ENCODE measurements at places on chromosomes 4 and X.

GRCh38 chr4:98771959-98772632 lies 113.7 kb upstream of the TSPAN5 start:
- no peak for DNase-seq

DNA sequence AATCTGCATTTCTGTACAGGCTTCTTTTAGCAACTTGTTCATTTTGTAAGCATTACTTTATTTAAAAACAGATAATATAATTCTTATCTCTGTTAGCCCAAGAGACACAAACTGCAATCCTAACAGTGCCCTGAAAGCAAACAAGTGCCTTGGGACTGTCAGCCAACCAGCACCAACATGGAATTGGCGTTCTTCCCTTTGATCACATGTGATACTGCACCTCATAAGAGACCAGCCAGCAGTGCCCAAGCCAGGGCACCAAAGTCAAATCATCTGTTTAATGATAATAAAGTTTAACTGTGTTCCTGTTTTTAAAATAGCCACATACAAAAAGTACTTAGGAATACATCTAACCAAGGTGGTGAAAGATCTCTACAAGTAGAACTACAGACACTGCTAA lies 223.2 kb downstream of the PRDM5 start:
- DNase-seq = no peak

GRCh38 chrX:115232933-115233496 lies 881 bp downstream of the LRCH2 start:
- DNase-seq = no peak

GRCh38 chrX:2581296-2581695 lies 80.5 kb upstream of the DHRSX start:
- no peak for DNase-seq

- DNase-seq = no peak
Observed at GRCh38 chrX:22383988-22384387, 111.3 kb downstream of the CBLL2 start.

- DNase-seq = no peak
Observed at GRCh38 chrX:44384688-44385338, 41.3 kb upstream of the EFHC2 start.

DNA sequence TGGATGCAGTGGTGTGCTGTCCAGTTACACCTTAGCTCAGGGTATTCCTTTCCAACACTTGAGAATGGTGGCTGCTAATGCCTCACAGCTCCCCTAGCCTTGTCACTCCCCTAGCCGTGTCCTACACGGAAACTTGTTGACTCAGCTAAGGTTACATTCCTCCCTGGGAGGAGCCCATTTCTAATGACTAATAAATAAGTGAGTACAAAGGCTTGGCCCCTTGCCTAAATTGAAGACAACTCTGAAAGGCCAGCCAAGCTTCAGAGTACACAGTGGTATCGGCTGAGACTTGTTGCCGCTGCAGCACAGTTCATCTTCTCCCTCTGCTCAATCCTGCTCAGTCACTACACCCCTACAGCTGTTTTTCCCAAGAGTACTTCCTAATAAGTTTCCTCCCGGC lies 21.2 kb upstream of the SLC25A31 start:
- DNase-seq = no peak

GRCh38 chr4:127463883-127464282 lies 168.9 kb upstream of the INTU start:
- DNase-seq = no peak

GRCh38 chr4:123114915-123115756 lies 192.7 kb upstream of the NUDT6 start:
- DNase-seq = no peak

DNA sequence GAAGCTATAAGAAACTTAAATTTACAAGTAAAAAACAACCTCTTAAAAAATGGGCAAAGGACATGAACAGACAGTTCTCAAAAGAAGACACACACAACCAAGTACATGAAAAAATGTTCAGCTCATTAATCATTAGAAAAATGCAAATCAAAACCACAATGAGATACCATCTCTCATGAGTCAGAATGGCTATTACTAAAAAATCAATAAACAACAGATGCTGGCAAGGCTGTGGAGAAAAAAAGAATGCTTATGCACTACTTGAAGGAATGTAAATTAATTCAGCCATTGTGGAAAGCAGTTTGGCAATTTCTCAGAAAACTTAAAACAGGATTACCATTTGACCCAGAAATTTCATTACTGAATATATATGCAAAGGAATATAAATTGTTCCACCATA lies 666.3 kb upstream of the GRIA3 start:
- DNase-seq = no peak

GRCh38 chrX:42096265-42096920 lies 173.0 kb upstream of the CASK start:
- no peak for DNase-seq

DNA sequence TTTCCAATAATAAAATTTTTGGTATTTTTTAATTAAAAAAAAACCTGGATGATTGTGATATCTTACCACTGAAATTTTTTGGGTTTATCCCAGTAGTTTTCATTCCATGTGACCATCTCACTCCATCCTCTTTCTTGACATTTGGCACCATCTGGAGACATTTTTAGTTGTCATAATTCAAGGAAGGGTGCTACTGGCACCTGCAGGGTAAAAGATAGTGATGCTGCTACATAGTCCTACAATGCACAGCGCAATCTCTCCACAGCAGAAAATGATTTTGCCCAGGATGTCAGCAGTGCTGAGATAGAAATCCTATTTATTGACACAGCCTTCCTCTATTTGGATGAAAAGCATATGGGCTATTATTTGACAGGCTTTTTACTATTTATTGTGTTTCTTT lies 79.3 kb downstream of the RBPJ start:
- DNase-seq = no peak

DNA sequence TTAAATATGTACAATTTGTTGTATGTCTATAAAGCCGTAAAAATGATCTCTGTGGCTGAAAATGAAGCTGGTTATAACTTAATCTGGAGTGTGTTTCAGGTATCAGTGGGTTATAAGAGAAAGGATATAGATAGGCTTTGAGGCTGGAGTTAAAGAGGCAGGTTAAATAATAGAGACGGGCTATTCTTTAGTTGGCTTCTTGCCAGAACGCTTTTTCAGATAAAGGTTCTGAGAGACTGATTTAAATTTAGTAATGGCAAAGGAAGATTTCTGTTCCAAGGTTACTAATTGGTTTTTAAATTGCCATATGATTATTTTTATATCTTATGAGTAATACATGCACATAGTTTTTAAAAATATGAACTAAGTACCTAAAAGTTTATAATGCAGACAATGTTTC lies 117.4 kb downstream of the AWAT2 start:
- no peak for DNase-seq

DNA sequence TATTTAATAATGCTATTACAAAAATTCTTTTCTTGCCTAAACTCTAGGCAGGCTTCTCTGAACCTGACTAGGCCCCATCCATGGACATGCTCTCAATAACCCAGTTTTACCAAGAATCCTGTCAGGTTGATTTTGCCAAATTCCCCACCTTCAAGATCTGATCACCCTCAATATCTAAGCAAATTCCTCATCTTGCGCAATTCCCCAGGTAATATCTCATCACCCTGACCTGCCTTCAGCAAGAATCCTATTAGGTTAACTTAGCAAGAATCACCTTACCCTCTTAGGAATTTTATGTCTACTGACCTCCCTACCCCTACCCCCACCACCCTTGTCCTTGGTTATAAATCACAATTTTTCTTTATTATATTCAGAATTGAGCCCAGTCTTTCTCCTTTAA lies 579.1 kb downstream of the C4orf33 start:
- no peak for DNase-seq

- DNase-seq = peak; percentile 82
Observed at GRCh38 chrX:47556045-47556623, 4.9 kb upstream of the ARAF start.

- DNase-seq = no peak
Observed at GRCh38 chr4:133596459-133596858, 447.4 kb downstream of the PCDH10 start.

DNA sequence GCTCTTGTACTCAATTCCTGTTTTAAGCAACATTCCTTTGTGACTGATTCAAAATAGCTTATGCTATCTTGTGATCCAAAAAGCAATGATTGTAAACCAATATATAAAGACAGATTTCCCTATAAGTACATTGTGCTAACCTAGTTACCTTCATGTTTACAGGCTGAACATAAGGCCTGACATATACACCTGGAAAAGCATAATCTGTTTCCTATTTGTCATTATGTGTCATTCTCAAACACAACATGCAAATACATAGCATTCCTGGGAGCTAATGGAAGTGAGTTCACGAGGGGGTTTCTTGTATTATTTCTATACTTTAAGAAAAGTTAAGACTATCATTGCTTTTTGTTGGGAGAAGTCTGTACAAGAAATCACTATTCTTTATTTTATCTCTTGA lies 638.1 kb upstream of the AGA start:
- no peak for DNase-seq

DNA sequence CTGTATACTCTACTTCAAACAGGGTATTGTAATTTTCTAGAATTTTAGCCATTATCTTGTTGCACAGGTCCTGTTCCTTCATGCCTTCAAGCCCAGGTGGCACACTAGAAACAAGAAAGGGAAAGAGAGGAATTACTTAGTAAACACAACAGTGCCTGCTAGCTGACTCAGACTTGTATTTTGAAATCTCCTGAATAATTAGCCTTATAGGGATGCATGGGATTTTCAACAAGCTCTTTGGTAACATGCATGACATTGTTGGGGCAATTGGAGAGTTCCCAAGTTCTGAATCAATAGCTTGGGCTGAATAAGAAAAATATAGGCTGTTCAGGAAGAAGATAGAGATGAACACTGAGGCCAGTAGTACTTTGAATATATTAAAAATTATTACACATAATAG lies 118.8 kb downstream of the FAM13A start:
- no peak for DNase-seq

DNA sequence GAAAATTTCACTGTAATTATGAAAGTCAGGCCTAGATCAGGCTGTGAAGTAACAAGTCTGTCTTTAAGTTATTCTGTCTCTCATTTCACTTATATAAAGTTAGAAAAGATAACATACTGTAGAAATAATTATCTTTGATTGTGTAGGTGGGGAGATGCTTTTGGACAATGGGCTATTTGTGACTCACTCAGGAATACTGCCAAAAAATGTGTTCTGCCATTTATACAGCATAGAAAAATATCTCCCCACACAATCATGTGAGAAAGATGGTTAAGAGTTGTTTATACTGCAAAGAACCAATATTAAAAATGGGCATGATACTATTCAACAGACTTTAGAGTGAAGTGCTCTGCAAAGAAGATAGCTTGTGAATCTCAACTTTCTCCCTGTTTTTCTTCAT lies 95.0 kb upstream of the GABRA2 start:
- DNase-seq = no peak

DNA sequence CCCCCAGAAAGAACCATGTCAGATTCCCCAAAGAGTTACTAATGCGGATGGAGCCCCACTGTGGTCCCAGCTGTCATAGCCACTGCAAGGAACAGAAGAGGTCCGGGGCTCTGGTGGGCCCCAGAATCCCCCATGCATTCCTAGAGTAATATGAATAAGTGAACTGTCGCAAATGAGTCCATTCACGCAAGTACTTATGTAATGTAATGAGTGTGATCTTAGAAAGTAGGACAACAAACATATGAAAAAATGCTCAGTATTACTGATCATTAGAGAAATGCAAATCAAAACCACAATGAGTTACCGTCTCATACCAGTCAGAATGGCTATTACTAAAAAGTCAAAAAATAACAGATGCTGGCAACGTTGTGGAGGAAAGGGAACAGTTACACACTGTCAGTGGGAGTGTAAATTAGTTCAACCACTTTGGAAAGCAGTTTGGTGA lies 141.5 kb upstream of the RBPJ start:
- DNase-seq = no peak

- DNase-seq = no peak
Observed at GRCh38 chr4:40731792-40732245, 17.9 kb upstream of the NSUN7 start.

- no peak for DNase-seq
Observed at GRCh38 chr4:45121426-45121975, 395.1 kb upstream of the GNPDA2 start.

GRCh38 chr4:153010146-153010545 lies 74.0 kb downstream of the FHDC1 start:
- DNase-seq = no peak

- DNase-seq = no peak
Observed at GRCh38 chr4:129136433-129136832, 40.5 kb downstream of the C4orf33 start.

DNA sequence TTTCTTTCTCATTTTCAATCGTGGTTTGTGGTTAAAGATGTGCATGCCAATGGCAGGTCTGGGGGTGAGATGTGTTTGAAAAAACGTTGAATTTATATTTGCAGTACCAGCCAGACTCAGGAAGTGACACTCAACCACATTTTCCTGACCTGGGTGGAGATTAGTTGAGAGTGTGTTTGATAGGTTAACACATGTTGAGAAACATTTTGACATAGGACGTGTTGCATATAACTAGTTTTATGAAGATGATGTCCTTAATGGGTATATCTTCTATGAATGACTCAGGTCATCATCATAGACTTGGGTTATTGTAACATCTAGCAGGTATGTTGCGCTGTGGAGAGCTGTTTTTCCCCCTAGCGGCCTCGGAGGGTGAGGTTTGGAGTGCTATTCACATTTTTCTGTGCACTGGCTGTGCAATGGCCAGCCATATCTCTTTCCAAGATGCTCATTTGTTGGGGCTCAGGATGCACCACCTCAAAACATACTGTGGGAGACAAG lies 21.7 kb upstream of the CD38 start:
- DNase-seq = peak; percentile 93

GRCh38 chr4:168831585-168831918 lies 178.5 kb downstream of the CBR4 start:
- no peak for DNase-seq

DNA sequence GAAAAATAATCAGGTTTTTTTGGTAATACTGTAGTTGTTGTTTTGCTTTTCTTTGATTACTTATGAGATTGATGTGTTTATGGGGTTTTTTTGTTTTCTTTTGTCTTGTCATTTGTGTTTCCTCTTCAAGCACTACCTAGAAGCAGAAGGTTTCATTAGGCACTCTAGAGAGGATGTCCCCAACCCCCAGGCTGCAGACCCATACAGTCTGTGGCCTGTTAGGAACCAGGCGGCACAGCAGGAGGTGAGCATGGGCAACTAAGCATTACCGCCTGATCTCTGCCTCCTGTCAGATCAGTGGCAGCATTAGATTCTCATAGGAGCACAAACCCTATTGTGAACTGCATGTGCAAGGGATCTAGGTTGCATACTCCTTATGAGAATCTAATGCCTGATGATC lies 22.9 kb upstream of the NOCT start:
- DNase-seq = no peak

DNA sequence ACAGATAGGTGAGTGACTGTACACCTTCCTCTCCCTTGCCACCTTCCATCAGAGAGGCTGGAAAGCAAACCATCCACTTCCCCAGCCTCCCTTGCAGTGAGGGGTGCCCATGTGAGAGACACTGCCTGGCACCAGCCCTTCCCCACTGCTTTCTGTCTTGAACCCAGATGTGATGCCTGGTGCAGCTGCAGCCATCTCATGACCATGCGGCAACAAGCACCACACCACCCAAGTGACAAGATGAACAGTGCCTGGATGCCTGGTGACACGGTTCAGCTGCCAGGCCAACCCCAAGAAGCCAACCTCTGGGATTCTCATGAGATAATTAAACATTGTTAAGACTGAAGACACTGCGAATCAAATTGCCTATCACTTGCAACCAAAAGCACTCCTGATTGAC lies 31.4 kb downstream of the OTOP1 start:
- DNase-seq = no peak

- DNase-seq = no peak
Observed at GRCh38 chr4:161519611-161520010, 644.2 kb downstream of the FSTL5 start.

- no peak for DNase-seq
Observed at GRCh38 chr4:76233529-76233928, 18.0 kb upstream of the FAM47E start.

- no peak for DNase-seq
Observed at GRCh38 chr4:111652236-111652635, 493.0 kb upstream of the FAM241A start.
